Activated CD4-positive, alpha-beta T cell treated with anti-CD3 and anti-CD28 coated beads, Interleukin-2, amount 10 ng/mL, durations not matched to agents 24 days and 14 days (primary cell): ENCODE measurements at places on chromosomes 12 and 14. TPM values are rescaled to one million over a fixed set of nuclear protein-coding genes. Genes with fewer than 3 reads are reported as not detected.

The RNF212B gene
- not detected in 2 replicates for total RNA-seq

The FZD10 gene
- total RNA-seq, result not detected in 2 replicates

GRCh38 chr14:73741876-73742519 lies 27.8 kb upstream of the PNMA1 start:
- H3K27me3 ChIP-seq, result no peaks in the 10 kb centered on the region
- peak overlapping the region; percentile 91 for H3K4me3 ChIP-seq
- H3K36me3 ChIP-seq, result peaks cover 20% of the 10 kb centered on the region
- peak; percentile 79 for DNase-seq
- H3K27ac ChIP-seq, result peak overlapping the region; percentile 85
- H3K4me1 ChIP-seq, result peaks cover 73% of the 10 kb centered on the region

- H3K27me3 ChIP-seq, result no peaks in the 10 kb centered on the region
- no peaks in the 10 kb centered on the region for H3K36me3 ChIP-seq
- DNase-seq, result no peak
Measured at GRCh38 chr12:129941618-129942017, 37.8 kb upstream of the TMEM132D start.

GRCh38 chr12:63961048-63961447 lies 116.5 kb downstream of the SRGAP1 start:
- H3K4me1 ChIP-seq, result no peaks in the 10 kb centered on the region
- H3K27ac ChIP-seq, result no peak overlapping the region
- DNase-seq, result no peak
